ENCODE measurements at places on chromosomes 2 and 18.

DNA sequence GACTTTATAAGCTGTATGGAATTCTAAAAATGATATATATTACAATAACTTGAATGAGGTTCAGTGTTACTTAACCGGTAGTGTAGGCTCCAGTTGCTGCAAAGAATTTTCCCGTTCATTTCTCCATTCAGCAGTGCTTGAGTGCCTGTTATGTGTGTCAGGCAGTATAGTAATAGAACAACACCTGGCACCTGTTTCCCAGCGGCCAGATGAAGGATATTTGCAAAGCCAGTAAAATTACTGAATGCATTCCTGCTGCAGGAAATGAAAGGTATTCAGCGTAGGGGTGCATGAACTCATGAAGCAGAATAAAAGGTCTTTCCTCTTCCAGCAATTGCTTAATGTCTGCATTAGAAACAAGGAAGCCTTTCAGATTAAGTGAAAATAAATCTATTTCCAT is 18.8 kb downstream of the YPEL5 start:
- DNase-seq: no peak

GRCh38 chr2:217279140-217279539 is 419.3 kb upstream of the TNP1 start:
- peak; percentile 13 for DNase-seq

GRCh38 chr2:119468154-119468955 is 36.7 kb downstream of the TMEM37 start:
- DNase-seq: peak; percentile 26

DNA sequence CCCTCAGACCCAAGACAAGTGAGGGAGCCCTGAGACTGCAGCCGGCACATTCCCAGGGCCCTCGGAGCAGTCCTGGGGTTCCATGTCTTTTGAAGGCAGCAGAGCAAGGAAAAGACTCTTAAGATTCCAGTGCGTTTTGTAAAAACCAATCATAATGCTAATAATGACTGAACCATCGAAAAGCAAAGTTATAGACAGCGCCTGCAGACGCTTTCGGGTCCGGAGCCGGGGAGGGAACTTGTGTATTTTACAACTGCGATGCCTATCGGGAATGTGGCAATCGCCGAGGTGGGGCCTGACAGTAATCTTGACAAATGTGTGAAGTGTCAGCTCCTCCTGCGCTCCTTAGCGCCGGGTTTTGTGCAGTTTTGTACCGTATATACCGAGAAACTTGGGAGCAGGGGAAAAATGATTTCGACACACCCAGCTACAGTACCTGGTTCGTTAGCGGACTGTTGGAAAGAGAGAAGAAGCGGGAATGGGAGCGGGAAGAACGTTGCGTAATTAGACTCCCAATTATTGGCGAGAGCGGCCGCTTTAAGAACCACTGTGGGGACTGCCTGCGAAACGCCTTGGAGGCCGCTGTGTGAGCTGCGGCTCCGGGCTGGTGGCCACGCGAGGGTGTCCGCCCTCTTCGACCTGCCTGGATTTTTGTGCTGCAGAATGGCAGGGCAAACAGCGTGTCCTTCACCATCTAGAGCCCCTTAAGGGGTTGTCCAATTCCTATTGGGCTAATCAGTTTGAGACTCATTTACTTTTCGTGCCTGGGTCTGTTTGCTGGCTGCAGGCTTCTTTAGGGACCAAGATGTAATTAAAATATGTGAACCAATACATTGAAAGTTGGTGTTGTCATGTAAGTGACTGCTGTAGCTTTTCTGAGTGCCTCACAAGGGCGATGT is 2.4 kb downstream of the EPAS1 start:
- peak; percentile 74 for DNase-seq

DNA sequence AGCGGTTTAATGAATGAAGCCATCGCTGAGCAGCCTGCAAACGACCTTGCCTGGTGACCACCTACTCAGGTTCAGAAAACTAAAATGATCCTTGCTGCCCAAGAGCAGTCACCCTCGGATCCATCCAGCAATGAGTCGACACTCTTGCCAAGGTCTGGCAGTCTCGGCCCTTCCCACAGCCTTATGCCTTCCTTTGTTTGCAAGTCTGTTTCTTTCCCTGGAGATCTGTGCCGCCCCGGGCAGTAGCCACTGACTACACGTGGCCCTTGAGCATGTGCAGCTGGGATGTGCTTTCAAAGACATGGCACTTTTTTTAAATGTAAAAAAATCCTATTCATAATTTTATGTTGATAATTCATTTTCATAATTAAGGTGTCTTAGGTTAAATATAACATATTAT is 37.2 kb upstream of the SLC35G4 start:
- DNase-seq: no peak

DNA sequence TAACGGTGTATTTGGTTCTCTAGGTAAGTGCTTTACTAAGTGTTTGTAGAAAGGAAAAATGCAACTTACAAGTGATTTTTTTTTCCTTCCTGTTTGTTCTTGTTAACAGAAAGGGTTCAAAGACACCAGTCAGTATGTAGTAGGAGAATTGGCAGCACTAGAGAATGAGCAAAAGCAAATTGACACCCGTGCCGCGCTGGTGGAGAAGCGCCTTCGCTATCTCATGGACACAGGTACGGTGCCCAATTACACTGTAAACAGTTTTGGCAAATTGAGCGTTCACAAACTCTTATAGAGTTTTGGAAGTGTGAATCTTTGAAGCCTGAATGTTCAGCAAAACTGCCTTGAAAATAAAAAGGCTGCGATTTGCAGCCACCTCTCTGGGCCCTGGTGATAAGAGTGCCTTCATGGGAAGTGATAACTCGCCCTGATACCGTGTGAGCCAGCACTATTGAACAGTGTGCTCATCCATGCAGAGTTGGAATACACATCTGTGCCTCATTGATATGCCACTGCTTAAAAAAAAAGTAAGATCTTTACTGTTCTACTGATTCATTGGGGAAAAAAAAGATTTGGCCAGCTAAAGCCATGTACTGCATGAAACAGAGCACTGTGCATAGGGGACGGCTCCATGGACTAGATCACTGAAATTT is 54.0 kb upstream of the OTX1 start:
- DNase-seq: no peak

Measured in AG08395 (cell line).